ENCODE measurements at places on chromosomes 7 and 10.

GRCh38 chr7:30971840-30972563, 8.2 kb downstream of the GHRHR start:
- no peak for DNase-seq

GRCh38 chr7:28939844-28940544, 18.1 kb downstream of the TRIL start:
- no peak for DNase-seq

- no peak for DNase-seq
Observed at GRCh38 chr7:122983261-122983660, 12.2 kb downstream of the TAS2R16 start.

- DNase-seq: no peak
Observed at GRCh38 chr10:72007246-72007892, 43.2 kb downstream of the CHST3 start.

DNA sequence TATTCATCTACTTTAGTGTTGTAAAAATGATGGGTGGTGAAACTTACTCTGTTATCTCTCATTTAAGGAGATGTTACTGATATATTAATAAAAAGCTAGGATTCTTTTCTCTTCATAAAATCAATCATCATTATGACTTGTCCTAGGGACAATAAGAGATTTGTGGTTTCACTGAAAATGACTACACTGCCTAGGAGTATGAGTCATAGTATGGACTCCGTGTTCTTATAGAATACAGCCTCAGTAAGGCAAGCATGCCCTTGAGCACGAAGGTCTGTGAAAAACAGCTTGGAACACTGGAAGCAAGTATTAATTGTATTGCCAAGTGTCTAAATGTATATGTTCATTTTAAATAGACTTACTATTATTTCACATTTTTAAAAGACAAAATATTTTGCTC, 749.2 kb upstream of the PCDH15 start:
- no peak for DNase-seq

DNA sequence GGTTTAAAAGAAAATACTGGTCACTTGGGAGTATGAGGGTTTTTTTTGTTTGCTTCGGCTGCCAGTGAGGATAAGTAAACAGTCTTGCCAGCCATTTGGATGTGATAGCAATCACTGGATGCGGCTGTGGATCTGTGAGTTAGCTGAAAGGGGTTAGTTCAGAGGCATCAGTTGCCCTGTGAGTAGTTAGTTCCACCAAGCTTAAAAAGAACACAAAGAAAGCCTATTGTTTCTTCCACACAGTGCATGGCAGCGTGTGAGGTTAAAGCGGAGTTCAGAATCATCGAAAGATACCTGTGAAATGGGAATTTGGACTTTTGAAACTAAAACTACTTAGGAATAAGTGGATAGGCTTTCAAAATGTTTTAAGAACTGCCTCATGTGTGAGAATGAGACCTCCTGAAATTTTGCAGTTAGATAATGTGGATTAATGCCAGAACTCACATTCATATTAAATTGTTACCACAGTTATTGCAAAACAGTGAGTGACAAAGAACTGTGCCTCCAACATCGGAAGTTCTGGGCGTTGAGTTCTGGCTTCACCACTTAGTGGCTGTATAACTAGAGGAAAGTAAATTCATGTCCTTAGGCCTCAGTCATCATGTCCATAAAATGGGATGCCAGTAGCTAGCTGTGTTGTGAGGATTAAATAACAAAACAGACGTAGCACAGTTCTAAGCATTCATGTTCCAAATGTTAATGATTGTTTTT, 31.3 kb downstream of the KIAA1217 start:
- DNase-seq: no peak

DNA sequence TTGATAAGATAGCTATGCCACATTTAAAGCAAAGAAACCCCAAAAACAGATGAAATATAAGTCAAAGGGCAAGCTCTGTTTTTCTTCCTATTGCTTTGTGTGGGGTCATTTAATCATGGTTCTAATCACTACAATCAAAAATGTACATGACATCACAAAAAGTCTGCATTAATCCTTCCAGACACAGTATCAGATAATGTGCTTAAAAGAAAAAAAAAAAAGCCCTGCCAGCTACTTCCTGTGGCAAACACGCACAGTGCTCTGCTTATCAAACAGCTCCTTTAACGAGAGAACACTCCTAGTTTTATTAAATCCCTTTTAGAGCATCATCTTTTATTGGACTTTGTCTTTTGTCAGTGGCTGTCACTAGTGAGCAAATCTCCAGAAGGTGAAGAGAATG, 1005.8 kb downstream of the GATA3 start:
- DNase-seq: no peak

GRCh38 chr7:12444785-12445184, 41.1 kb upstream of the VWDE start:
- no peak for DNase-seq

DNA sequence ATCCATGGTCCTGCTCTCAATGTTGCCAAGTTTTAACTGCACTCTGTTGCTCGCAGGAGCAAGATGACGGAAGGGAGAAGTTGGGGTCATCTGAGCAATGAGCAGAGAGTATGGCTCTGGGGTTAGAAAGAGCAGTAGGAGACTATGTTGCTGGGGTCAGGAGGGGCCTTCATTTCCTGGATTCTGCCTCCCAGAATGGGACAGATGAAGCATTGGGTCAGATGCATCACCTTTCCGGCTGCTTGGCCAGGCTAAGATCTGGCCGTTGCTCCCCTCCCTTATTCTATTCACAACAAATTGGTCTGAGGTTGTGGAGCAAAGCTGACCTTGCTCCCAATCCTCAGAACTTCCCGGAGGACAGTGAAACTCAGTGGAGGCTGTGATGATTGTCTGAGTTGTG, 22.4 kb downstream of the STMP1 start:
- DNase-seq: no peak

DNA sequence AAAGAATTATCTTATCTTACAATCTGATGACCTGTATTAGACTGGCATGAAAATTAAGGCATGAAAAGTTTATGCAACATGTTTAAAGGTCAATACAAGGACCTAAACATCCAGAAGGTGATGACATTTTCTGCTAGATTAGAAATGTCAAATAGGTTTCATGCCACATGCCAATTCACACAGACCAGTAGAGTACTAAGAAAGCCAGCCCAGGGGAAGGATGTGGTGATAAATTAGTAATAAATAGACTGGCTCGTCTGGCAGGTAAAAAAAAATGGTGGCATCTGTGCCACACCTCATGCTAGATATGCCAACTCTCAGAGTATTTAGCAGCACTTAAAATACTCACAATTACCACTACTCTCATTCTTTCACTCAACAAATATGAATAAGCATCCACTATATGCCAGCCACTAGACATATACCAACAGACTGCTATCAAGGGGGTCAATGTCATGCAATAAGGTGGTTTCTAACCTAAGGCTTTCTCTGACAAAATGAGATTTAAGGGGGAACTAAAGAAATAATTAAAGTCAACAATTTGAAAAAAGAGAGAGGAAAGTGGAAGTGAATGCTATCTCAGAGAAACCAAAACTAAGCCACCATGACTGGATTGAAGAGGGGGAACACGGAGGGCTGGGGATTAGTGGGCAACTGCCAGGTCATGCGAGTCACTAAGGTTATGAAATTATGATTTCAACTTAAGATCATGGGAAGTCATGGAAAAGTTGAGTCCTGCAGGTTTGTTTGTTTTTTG, 83.5 kb downstream of the SGMS1 start:
- no peak for DNase-seq

- DNase-seq: no peak
Observed at GRCh38 chr10:99431190-99431760, 851 bp upstream of the GOT1 start.

DNA sequence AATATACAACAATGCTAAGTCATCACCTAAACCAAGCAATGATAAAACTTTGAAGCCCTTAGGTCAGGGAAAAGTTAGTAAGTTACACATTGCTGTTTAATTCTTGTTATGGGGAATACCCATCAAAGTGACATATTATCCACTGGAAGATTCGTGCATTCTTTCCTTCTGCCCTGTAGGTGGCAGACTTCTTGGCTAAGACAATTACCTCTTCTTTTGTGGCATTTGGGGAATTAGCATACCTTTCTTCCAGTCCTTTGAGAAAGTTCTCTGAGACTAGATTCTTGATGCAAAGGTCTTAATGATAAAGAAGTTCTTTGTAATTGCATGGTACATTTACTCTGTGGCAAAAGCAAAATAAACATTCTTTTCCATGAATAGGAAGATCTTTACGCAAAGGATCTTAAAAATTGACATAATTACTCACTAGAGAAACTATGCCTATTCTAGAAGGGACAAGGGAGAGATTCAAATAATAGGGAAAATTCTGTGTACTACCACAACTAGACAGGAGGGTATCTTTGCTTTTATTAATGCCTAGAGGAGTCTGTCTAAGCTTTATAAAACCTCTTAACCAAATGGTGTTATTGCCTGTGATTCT, 395.9 kb downstream of the GRM8 start:
- no peak for DNase-seq

GRCh38 chr10:101284744-101285463, 55.6 kb upstream of the LBX1 start:
- no peak for DNase-seq

DNA sequence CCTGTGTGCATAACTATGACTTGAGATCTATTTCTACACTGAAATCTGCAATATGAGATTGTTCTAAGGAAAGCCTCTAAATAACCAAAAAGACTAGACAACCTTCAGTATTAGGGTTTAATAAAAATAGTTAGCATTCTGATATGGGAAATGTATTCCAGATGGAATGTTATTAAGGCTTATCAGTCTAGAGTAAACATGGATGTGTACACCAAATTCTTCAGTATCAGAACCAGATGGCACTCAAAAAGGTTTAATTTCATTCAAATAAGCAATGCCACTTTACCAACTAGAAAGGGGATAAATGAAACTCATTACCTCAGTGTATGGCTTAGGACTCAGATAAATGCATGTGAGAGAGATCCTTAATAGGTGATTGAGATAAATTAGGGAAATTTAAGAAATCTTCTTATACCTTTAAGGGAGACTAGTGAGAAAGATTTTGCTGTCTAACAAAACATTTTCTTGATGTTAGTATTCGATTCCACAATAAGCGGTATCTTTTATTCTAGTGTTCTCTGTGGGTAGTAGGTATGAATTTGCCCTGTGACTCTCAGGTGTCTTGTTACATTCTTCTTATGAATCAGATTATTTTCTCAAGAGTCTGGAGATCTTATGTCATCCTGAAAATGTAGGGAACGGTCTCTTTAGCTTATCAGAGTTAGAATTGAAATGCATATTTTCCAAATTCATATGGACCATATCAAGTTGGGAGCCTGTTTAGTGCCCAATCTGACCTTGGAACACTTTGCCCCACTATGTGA, 159.2 kb downstream of the PRKG1 start:
- DNase-seq: no peak

DNA sequence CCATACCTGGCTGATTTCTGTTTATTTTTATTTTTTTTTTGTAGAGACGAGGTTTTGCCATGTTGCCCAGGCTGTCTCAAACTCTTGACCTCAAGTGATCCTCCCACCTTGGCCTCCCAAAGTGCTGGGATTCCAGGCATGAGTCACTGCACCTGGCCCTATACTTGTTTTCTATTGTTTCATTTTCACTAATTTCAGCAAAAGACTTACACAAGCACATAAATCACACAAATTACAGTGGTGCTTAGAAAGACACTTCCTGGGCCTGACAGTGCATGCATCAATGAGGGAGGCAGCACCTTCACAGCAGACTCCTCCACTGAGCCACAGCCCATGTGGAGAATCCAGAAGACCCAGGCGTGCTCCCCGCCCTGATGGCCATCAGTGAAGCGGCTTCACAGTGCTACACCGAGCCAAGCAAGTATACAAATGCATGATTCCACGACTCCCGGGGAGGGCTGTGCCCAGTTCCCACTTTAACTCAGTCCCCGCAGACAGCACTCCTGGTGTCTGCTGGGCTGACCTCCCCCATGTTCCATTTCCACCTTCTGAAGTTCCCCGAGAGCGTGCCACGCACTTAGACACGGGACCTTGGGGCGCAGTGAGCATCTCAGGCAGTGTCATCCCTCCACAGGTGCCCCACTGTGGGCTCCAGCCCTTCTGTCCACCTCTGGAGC, 20.6 kb downstream of the PITRM1 start:
- DNase-seq: no peak

GRCh38 chr10:95404462-95404858, 113.7 kb upstream of the PDLIM1 start:
- DNase-seq: no peak

- DNase-seq: no peak
Observed at GRCh38 chr10:13712837-13713581, 126.2 kb downstream of the PRPF18 start.

DNA sequence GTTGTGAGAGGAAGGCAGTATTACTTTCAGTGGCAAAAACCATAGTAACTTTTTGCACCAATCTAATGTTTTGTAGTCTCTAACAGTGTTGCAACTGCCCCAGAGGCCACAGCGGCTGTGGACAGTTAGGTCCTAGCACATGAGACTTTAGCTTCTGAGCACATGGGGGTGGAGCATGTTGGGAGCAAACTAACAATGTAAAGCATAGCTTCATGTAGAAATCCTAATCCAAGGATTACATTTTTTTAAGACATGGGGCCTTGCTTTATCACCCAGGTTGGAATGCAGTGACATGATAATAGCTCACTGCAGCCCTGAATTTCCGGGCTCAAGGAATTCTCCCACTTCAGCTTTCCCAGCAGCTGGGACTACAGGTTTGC, 49.0 kb downstream of the LAMB1 start:
- no peak for DNase-seq

GRCh38 chr10:114172776-114173602, 1.0 kb downstream of the CCDC186 start:
- no peak for DNase-seq

DNA sequence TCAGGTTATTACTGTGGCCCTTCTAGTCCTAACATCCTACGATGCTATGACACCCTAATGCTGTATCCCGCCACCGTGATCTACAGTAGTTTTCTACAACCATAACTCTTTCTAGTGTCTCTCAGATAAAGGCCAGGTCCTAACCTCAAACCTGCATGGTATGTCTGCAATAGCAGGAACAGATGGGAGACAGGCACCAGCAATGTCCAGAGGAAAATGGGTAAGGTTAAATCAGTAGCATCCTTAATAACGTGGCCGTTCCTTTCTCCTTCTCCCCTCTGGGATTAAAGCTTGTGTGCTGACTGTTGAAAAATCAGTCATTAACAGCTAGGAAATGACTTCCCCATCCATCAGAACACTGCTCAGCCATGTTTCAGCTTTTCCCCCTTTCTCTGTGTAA, 321.9 kb upstream of the NPVF start:
- DNase-seq: no peak

GRCh38 chr7:20964281-20964918, 177.7 kb upstream of the SP8 start:
- no peak for DNase-seq

- no peak for DNase-seq
Observed at GRCh38 chr7:107726356-107727130, 17.4 kb upstream of the CBLL1 start.

GRCh38 chr10:31073996-31074721, 42.5 kb upstream of the ZNF438 start:
- no peak for DNase-seq

GRCh38 chr10:132851451-132851850, 65.5 kb upstream of the NKX6-2 start:
- no peak for DNase-seq

- DNase-seq: no peak
Observed at GRCh38 chr10:77539147-77539935, 98.3 kb downstream of the KCNMA1 start.

Measured in effector CD4-positive, alpha-beta T cell (primary cell).